ENCODE measurements at places on chromosomes 11 and 22.

- peak; percentile 47 for DNase-seq
Measured at GRCh38 chr11:128324051-128324481, 263.3 kb downstream of the ETS1 start.

- DNase-seq = no peak
Measured at GRCh38 chr22:46594947-46595298, 25.3 kb upstream of the GRAMD4 start.

DNA sequence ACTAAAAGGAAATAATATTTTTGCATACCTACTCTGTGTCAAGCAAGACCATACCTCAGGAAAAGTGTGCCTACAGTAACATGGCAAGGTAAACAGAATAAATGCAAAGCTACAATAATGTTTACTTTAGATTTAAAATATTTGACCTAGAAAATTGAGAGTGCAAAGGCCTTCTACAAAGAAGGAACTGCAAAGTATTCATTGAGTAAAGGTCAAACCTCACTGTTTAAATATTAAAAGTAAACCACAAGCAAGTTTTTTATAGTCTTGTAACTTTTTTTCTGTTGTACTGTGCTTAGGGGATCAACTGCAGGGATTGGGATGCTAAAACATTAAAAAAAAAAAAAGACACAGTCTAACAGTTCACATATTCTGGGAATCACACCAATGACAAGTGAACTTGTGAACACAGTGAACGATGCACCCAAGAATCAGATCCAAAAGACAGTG lies 48.8 kb downstream of the CWF19L2 start:
- no peak for DNase-seq

DNA sequence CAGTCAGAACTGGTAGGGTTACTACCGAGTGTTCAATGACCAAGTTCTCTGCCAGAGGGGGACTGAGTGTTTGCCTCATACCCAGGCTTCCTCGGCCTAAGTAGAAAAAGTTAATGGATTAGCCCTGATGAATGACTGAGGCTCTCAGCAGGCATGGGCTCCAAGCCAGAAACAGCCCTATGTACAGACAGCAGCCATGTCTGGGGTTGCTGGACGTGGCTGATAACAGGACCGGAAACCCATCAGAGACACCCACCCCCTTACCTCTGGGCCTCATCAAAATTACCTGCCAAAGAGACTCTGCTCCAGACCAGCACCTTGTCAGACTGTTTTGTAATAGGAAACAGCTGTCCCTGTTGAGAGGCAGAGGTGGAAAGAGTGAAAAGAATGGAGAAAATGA lies 351.4 kb downstream of the ETS1 start:
- DNase-seq = no peak

- no peak for DNase-seq
Measured at GRCh38 chr22:29093501-29094300, 20.9 kb downstream of the KREMEN1 start.

DNA sequence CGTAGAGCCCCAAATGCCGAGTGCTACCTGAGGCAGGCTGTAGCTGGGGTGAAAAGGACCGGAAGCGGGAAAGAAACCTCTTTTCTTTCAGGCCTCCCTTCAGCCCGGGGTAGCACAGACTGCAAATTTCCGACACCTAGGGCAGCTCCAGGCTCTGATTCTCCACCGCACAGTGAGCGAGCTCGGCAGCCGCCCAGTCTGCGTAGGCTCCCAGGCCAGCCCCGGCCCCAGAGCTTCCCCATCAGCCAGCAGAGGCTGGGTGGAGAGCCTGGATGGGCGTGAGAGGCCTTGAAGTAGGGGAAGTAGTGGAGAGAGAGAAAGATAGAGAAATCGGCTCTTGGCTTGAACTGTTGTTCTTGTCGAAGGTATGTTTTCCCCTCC lies 9.3 kb upstream of the PAX6 start:
- DNase-seq = no peak

DNA sequence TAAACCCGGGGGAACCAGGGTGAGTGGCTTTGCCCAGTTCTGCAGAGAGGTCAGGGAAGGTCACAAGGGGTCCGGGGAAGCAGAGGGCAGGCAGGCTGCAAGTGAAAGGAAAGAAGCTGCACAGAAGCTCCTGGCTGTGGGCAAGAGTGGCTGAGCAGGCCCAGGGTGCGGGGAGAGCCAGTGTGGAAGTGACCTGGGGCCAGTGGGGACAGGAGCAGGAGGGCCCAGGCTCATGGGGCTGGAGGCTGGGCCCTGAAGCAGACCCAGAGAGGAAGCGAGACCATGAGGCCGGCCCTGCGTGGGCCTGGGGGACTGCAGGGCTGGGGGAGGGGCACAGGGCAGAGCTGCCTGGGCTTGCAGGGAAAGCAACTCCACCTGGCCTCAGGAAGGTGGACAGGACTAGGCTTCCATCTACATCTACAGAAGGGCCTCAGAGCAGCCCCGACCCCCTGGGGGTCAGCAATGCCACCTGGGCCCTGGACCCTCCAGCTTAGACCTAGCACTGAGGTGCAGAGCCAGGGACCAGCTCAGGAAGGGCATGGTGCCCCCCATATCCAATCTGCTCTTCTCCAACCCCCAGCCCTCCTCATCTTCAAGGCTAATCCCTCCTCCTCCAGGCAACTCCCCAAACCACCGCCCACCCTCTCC lies 11.6 kb downstream of the IGF2 start:
- DNase-seq = no peak

- no peak for DNase-seq
Measured at GRCh38 chr11:112725636-112726035, 235.6 kb upstream of the NCAM1 start.

GRCh38 chr11:117269856-117270255 lies 21.3 kb upstream of the BACE1-AS start:
- no peak for DNase-seq

GRCh38 chr11:67572305-67572704 lies 11.3 kb upstream of the GSTP1 start:
- no peak for DNase-seq

DNA sequence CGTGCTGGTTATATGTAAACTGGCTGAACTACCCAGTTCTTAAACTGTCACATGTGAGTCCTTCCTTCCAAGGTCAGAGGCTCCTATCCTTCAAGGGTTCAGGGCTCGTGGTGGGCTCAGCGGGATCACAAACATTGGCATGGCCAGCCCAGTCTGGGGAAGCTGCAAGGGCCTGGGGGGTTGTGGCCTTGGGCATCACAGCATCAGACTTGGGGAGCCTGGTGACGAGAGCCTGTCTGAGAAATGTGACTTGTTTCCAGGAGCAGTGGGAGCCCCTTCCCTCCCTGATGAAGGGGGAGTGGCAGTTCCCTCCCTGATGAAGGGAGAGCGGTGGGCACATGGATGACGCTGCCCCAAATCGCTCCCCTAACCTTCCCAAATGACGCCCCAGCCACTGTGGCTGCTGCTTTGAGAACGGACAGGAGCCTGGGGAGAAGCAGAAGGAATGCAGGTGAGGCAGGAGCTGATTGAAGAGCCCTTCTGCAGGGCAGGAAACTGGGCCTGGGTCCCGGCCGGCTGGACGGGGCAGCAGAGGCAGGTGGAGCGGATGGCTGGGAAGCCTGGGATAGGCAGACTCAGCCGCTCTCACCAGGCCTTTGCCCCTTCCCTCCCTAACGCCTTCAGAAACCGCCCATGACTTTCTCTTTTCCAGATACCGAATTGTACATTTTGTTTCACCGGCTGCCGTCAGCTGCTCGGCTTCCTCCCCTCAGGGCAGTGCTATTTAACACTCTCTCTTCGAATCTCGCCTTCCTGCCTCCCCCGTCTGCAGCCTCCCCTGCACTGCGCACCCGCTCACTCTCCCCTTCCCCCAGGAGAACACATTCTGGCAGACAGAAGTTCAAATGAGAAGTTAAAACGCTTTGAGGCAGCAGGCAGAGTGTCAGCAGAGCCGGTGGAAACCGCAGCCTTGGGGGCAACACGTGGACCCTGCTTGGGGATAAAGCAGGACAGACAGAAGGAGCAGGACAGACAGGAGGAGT lies 1486.7 kb downstream of the BRD1 start:
- DNase-seq = no peak

DNA sequence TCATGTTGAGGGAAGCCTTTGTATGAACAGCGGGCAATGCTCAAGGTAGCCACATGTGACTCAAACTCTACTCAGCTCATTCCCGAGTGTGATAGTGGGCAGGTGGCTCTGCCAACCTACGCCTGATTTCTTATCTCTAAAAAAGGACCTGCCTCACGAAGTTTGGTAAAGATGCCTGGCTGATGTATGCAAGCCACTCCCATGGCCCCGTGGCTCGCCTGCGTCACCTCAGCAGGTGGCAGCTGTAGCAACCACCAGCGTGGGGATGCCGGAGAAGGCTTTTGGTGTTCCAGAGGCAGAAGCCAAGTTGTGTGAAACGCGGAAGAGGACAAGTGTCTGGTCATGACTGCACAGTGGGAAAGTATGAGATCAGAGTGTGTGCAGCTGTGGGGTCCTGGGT lies 5.4 kb downstream of the FADS2 start:
- DNase-seq = no peak

DNA sequence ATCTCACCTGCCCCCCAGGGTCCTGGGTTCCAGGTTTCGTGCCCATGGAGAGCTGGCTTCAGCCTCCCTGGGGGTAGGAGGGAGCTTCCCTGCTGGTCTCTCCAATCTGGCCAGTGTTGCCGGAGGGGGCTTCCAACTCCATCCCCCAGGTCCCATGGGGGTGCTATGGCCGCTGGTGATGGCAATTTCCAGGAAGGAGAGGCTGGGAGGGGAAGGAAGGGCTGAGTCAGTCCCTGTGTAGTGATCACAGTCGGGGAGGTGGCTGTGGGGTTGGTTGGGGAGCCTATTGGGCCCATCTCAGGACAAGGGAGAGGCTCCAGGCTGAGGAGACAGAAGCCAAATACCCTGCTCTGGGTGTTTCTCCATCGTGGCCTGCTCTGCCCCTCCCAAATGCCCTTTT lies 5.7 kb upstream of the CDC42EP2 start:
- no peak for DNase-seq

GRCh38 chr11:78417888-78418583 lies 416 bp upstream of the GAB2 start:
- DNase-seq = peak; percentile 64

- DNase-seq = no peak
Measured at GRCh38 chr11:85407648-85408047, 219.5 kb downstream of the DLG2 start.

GRCh38 chr22:47357493-47357892 lies 595.0 kb downstream of the TBC1D22A start:
- DNase-seq = no peak

- DNase-seq = no peak
Measured at GRCh38 chr11:65437436-65438227, 15.0 kb downstream of the NEAT1 start.

DNA sequence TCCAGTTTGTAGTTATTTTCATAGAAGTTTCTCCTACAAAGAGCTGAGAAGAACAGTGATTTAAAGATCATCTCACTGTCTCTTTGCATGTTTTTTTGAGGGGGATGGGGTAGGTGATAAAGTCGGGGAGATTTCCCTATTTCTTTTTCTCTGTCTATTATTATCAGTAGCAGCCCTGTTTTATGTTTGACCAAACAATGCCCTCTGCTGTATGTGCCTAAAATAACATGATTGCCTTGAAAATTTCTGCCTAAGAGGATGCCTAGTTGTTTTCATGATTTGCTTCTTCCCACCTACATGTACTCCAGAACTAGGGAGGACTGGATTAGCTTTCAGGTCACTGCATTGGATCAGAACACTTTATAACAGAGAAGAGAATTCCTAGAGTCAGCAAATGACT lies 1330.2 kb downstream of the LRRC4C start:
- no peak for DNase-seq

DNA sequence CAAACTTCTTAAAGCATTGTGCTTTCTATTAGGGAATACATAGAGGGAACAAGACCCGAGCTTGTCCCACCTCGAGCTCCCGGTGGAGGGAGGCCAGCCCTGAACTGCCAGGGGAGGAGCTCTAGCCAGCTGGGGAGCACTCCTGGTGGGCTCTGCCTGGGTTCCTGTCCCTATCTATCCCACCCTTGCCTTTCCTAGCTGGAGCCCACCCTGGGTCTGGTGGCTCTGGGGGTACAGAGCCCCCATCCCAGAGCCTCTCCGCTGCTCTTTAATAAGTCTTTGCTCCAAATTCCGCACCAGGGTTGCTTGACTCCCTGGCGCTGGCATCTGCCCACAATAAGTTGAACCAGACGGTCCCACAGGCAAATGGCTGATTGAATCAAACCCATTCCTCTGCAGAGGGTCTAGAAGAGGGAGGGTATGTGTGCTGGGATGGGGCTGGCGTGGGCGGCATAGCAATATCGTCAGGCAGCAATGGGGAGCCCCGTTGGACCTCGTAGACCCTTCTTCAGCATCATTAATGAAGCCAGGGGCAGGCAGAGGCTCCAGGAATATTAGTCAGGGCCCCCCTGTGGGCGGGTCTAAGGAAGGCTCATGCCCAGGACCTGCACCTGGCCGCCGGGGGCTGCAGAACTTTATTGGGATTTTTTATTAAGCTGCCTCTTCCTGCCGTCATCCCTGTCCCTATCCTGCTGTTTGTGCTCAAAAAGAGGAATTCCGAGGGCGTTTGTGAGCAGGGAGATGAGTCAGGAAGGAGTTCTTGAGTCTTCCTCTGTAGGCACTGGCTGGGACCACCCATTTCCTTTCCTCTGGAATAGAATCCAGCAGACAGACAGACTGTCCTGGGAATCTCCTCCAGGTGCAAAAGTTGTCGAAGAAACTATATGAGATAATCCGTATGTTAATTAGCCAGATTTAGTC lies 38.5 kb upstream of the RIC3 start:
- no peak for DNase-seq

All from T-cell (primary cell).